ENCODE measurements at places on chromosomes 2 and 18. TPM values are rescaled to one million over a fixed set of nuclear protein-coding genes. Genes with fewer than 3 reads are reported as not detected.

DNA sequence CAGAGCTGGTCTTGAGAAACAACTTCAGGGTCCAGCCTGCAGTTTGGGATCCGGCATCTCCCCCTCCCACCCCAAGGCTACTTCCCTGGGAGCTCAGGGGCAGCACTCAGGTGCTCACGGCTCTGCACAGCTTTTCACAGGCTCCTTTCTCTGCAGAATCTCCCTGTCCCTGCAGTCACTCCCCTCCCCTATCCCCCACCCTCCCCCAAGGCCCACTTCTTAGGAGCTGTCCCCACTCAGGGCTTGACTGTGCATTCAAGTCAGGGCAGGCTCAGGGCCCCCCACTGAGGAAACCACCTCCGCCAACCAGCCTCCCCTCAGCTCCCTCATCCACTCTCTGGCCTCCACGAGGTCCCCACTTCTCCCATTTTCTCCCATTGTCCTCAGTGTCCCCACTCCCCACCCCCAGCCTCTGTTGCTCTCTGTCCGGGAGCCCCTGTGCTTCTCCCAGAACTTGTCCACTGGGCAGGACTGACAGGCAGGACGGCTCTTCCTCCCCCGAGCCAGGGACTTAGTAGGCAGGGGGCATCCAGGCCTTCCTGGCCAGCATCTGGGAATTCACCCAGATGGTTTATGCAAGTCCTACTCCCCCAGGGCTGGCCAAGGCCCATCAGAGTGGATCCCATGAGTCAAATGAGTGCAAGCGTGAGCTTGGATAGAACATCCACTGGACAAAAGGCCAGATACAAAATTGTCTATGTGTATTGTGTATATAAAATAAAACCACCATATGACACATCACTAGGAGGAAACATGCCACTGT lies 7.6 kb downstream of the NMUR1 start:
- no peak for DNase-seq

DNA sequence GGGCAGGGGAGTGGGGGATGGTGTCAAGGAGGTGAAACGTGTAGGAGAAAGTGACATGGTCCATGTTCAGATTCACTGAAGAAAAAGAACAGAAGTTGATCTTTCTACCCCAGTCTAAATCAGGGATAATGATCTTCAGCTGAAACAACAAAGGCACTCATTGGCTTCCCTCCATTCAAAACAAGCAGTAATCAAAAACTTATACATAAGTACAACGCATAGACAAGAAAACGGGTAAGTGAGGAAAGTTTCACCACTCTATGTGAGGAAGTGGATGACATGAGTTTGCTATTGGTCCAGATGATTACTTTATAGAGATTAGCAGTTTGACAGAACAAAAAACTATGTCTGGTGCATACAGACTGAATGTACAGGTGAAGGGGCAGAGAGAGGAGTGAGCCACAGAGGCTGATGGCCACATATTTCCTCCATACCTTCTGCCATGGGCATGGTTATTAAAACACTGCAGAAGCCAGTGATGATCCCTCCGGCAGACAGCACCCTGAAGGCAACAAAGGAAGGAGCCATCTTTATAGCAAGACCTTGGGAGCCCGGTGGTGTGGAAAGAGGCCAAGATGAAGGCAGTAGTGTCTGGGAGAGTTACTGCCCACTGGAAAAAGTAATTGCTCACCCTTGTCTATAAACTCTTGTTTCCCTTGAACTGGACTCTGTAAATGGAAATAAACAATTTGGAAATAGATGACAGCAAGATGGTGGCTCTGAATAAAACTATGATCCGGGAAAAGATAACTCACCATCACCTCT lies 57.7 kb downstream of the SLC25A12 start:
- DNase-seq: no peak

DNA sequence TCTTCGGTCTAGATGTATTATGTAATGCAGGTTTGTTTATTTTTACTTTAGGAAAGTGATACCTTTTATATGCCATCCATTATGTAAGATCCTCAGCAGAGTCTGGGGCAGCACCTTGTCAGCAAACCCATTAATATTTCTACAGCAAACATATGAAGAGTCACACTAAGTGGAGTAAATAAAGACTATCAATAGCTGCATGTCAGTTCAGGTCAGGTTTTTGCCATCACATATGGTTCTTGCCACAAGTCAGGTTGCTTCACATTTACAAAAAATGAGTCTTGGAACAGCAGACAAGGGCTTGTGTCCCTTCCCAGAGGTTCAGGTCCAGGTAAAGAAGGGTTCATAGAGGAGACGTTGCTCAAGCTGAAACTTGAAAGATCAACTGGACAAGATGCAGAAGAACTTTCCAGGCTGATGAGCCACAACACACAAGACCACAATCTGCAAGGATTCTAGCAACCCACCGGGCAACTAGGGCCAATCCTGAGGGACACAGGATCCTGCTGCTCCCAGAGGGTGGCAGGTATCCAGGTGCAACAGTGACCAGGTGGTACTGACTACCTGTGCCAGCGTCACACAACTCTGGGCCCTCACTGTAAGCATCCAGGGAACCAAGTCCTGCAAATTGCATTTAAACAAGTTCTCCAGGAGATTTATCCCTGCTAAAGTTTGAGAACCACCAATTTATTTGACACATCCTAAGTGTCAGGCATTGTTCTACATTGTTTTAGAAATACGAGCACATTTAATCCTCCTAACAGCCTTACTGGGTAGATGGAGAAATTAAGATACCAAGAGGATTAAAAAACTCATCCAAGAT lies 215.8 kb downstream of the ALPK2 start:
- DNase-seq: no peak

DNA sequence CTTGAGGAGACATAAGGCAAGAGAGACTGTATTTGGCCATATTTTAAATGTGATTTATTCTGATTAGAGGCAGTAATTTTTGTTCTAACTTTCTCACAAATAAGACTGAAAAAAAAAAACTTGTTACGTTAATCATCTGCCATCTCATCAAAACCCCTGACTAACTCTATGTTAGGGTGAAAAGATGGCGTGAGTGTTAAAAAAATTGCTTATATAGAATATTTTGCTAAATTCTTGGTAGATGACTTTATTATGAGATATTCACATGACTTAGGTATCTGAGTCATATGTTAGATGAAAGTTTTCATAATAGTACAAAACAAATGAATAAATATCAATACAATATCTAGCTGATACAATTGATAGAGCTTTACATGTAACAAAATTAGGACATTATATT lies 1508.7 kb upstream of the TMEFF2 start:
- DNase-seq: no peak

The TMEM247 gene
- polyA plus RNA-seq: not detected

The MPP4 gene
- 0.13 TPM for polyA plus RNA-seq

The FBXO15 gene
- 1.9 TPM for polyA plus RNA-seq

All from forelimb muscle (tissue), 1 donor.